ENCODE measurements at places on chromosomes 12 and 14.

DNA sequence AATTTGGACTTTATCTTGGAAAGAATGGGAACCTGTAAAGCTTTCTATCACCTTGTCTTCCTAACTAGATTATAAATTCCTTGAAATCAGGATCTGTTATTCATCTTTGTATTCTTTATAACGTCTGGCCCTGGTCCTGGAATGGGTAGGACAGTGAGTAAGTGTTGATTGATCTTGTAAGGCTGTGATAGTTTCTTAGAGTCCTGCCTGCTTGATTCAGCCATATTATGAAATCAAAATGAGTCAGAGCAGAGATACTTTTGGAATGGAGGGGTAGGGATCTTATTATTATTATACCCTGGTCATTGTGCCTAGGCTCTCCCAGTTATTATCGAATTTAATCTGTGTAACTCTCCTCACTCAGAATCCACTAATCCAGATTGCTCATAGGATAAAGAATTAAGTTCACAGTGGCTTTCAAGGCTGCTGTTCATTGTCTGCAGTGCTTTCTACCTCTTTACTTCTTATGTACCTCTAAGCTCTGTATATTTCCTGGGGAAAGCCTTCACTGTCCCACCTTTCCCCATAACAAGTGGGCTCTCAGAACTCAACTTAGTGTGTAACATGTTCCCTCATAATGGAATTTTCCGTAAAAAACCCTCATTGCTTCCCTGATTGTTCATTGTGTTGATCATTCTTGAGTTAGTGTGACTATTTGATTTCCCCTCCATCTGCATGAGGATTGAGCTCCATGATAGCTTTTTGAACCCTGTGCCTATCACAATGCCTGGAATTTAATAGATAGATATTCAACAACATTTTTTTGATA lies 93.3 kb downstream of the DAAM1 start:
- no peak for DNase-seq

- no peak for DNase-seq
Observed at GRCh38 chr12:6961695-6962284, 8.7 kb downstream of the PHB2 start.

DNA sequence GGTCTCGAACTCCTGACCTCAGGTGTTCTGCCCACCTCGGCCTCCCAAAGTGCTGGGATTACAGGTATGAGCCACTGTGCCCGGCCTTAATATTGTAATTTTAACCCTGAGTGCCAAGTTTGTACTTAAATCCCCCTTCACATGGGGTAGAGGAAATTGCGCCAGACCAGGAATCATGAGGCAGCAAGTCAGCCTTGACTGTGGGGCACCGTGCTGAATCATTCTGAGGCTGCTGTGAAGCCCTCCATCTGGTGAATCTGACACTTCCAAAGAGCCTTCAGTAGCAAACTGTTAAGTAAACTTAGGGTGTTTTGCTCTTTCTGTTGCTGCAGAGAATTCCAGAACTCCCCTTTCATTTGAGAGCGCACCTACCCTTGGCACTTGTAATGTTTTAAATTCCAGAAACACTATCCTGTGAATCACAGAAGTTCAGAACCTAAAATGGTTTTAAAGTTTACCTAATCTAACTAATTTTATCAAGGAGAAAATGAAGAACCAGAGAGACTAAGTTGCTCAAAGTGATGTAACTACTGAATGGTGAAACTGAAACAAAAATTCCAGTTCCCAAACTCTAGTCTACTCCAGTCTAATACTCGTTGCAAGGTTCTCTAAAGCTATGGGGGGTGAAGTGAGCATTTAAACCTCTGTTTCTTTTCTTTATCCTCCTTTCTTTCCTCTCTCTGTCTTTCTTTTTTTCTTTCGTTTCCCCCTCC lies 7.5 kb downstream of the HEBP1 start:
- no peak for DNase-seq

DNA sequence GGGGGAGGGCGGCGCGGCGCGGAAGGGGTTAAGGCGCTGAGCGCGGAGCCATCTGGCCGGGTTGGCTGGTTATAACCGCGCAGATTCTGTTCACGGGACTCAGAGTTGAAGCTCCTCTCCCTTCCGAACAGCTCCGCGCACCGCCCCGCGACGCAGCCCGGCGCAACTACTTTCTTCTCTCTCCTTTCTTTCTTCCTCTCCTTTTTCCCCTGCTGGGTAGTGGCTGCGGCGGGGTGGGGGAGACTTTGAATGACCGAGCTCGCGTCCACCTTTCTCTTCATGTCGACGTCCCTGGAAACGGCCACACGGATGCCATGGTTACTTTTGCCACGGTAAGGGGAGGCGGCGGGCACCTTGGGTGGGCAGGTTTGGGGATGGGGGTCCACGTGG lies at the start of gene NTF3:
Gene NTF3, plus strand, starts transcription at position 98 of the 390 bp plus-strand sequence. Its CDS starts 217 bp downstream, at position 315.
- no peak for DNase-seq

GRCh38 chr12:127411981-127412380 lies 855.0 kb upstream of the TMEM132C start:
- DNase-seq, result no peak

DNA sequence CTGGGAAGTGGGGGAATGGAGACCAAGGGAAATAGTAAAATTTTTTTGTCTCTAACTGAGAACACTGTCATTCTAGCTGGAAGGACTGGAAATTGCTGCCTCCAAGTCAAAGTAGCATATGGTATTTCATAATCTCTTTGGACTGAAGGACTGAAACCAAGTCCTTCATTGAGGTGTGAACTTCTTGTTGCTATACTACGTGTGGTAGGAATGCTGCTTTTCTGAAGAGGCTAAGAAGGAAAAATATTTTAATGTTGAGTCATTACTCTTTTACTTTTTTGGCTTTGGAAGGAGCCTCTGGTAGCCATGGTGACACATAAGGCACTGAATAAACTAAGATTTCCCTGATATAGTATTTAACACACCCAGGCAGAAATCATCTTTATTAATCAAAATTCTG lies 465.4 kb downstream of the NPAS3 start:
- DNase-seq, result no peak

- DNase-seq, result no peak
Observed at GRCh38 chr14:48943913-48944312, 642.3 kb downstream of the RPS29 start.

GRCh38 chr14:37311252-37311651 lies 113.5 kb downstream of the MIPOL1 start:
- DNase-seq, result no peak

DNA sequence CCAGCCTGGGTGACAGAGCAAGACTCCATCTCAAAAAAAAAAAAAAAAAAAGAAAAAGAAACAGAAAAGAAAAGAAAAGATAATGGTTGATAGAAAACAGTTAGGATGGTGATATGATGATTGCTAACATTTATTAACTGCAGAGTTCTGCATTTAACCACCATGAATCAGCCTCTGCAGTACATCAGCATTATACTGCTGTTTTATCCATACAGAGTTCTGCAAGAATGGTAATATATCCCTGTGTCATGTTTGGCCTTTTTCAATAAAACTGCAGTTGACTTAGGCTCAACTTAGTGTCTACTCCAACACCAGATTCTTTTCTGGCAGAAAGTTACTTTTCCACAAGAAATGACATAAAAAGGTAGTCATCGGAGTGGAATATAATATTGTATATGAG lies 62.6 kb downstream of the DUSP6 start:
- no peak for DNase-seq

DNA sequence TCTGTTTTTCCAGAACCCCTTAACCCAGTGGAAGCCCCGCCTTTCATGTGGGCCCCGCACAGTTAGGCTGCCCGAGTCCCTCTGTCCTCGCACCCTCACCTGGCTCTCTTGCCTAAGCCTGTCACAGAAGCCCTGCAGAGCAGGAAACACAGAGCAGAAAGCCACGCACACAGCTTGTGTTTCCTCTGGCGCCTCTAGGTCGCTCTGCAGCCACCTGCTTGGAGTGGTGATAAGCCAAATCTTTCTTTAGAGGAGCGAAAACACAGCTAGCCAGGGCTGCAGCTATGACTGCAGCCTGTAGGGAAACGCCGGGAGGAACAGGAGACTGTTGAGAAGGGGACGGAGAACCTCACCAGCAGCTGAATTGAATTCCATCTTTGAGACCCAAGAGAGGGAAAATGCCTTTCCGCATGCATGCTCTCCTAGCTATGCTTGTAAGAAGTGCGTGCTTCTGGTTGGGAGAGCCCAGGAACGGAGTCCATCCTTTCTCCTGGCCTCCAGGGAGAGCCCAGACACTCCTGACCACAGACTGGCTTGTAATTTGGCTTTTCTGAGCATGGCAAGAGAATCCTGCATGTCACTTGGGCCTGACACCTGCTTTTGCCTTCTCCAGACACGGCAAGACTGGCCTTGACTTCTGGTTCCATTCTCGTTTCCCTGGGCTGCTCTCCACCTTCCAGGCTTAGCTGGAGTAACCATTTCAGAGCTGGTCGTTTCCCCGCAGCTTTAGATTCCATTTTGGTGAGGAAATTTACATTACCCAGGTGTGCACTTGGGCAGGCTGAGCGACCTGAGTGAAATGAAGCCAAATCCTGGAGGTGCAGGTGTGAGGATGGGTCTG lies 301.6 kb downstream of the CACNA1C start:
- no peak for DNase-seq

- no peak for DNase-seq
Observed at GRCh38 chr14:35068238-35069012, 22.4 kb downstream of the FAM177A1 start.

DNA sequence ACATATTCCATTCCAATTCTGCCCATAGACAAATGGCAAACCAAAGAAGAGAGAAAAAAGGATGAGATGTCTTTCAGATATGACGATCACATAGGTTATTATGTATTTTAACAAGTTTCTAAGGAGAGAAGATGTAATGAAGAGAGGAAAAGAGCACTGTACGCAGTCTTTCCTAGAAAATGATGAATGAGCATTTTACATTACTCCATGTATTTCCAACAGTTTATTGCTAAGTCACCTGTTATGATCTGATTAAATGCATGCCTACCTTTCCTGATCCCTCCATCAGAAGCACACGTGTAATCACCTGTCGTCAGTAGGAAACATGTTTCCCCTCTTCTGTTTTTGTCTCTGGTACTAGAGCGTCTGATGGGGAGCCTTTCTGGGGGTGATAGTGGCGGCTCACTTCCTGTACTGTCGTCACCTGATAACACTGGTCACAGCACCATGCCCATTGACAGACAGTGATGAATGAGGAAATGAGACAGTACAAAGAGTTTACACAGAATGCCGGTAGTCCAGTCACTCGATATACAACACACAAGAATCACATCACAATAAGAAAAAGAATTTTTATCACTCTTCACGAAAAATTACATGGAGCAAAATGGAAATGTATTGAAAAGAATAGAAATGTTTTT lies 161.6 kb downstream of the KCNC2 start:
- no peak for DNase-seq

- no peak for DNase-seq
Observed at GRCh38 chr12:90970471-90970870, 15.5 kb upstream of the CCER1 start.

DNA sequence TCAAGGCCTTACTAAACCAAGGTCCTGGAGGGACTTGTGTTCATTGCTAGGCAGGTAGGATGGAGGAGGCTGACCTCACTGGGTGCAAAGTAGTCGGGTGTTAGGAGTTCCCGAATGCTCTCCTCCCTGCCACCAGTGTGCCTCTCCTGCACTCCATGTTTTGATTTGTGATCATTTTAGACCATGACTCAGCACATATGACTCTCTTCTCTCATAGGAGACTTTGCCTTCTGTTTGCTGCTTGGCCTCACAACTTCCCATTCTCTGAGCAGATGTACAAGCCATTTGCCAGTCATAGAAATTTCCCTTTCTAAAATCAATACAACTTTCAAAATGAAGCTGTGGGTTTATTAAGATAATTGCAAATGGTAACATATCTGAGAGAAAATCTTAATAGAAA lies 46.6 kb upstream of the LRIG3 start:
- DNase-seq, result no peak

- DNase-seq, result no peak
Observed at GRCh38 chr14:39581474-39581873, 149.2 kb upstream of the FBXO33 start.

DNA sequence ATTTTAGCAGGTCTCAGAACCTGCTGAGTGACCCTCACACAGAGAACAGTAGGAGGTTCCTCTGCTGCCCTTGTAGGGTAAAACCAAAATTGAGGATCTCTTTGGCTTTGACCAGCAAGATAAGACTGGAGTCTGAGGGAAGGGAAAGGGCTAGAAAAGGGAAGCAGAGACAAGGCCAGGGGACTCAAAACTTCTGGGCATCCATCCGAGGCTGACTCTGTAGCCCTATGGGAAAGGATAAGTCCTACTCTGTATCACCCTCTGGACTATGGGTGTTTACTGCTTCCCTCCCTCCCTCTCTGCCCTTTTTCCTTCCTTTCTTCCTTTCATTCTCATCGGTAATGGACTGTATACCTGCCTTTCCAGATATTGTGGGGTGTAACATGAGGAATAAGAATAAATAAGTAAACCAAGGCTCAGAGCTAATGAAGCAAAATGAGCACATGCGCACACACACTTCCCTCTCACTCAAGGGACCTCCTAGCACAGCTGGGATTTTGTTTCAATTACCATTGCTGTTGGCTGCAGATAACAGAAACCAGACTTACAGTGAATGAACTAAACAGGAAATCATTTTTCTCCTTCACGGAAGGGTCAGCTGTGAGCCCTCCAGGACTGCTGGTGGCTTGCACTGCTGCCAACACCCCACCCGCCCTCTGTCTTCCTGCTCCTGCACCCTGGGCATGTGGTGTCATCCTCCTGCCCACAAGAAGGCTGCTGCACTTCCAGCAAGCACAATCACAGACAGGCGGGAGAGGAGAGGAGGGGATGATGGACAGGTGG lies 404.4 kb upstream of the CCDC196 start:
- DNase-seq, result no peak

- DNase-seq, result no peak
Observed at GRCh38 chr12:127620735-127621355, 646.1 kb upstream of the TMEM132C start.

DNA sequence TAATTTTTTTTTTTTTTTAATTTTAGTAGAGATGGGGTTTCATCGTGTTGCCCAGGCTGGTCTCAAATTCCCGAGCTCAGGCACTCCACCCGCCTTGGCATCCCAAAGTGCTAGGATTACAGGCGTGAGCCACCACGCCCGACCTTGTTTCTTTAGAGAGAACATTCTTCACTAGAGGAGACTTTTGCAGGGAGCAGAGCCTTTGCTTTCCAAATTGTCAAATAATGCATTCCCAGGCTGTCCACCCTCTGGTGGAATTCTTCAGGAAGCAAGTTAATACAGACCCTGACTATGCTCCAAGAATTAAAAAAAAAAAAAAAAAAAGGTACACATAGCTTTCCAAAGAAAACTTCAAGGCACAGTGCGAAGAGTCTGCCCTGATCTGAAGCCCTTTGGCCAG lies 6.8 kb downstream of the ALDH1L2 start:
- no peak for DNase-seq

DNA sequence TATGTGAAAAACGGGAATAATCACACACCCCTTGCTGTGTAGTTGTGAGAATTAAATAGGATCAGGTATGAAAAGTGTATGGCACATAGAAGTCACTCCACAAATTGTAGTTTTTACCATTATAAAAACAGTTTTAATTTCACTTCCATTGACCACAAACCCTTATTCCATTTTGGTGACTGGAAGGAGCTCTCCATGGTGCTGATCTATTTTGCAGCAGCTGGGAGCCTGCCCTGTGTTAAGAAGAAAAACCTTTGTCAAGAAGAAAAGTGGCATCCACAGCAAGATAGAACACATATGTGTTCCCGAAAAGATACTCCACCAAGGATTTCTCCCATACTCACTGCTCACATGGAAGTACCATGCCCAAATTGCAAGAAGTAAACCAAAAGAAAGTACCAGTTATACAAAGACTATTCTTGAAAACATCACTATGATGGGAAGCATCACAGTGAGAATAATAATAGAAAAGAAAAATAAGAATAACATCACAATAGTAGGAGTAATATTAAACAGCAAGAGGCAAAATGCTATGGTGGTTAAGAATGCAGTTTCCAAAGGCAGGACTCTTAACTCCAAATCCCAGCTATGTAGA lies 58.7 kb downstream of the TUNAR start:
- DNase-seq, result no peak

- no peak for DNase-seq
Observed at GRCh38 chr14:50087341-50088116, 28.8 kb downstream of the VCPKMT start.
